ENCODE measurements at places on chromosomes 5 and 9.

- DNase-seq: no peak
These were observed 99.1 kb downstream of the RAB3C start for GRCh38 chr5:58681943-58682342.

GRCh38 chr9:82722051-82722450 lies 340.9 kb downstream of the RASEF start:
- no peak for DNase-seq

- no peak for DNase-seq
These were observed 88.9 kb upstream of the TRPM3 start for GRCh38 chr9:71210326-71210725.

DNA sequence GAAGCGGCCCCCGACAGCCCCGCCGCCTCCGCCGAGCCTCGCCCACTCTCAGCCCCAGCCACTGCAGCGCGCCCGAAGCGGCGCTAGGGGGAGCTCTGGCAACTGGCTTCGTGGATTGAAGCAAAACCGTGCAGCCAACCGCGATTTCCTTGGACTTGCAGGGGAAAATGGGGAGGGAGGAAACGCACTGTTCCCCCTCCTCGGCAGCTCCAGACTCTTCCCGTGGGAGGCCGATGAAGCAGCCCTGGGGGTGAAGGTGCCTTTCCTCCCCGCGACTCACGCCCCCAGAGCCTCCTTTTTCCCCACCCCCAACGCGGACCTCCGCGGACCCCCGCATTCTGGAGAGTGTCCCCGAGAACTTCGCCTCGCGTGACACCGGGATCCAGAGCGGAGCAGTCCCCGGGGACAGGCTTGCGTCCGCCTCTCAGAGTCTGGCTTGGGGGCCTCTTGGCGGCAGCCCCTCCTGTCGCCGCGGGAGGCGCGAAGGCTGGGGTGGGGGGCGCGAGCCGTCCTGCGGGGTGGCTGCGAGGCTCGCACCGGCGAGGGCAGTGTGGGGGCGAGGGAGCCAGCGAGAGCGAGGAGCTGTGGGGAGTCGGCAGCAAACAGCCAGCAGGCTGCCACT lies 3.8 kb downstream of the IER5L start:
- DNase-seq: peak; percentile 85

DNA sequence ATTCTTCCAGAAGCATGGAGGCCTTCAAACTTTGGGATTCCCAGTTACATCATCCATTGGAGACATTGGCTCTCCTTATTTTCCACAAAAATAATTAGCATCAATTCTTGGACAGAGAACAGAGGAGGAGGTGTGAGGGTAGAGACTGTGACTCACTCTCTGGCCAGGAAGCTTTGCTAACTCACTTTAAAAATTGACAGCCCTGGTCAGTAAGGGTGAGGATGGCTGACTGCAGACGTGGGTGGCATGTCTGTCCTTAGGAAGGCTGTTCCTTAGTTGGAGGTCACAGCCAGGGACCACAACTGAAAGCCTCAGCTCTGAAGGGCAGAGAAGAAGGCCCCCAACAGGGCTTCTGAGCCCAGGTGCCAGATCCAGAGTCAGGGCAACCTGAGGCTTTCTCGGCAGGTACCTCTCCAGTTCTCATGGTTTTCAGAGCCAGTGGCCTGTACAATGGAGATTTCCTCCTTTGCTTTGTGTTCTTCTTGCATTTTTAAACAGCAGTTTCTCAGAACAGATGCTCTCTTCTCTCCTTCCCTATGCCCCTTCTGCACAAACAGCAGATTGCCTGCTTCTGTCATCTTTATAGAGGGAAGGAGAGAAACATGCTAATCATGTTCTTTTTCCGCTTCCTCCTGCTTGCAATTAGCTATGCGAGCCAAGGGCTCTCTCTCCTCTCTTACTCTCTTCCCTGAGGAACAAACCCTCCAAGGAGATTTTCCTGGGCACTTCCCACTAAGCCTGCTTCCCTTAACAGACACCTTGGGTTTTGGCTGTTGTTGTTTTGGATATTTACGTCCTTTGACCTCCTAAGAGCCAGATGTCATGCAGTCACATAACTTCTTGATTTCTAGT lies 92.5 kb upstream of the ZNF366 start:
- no peak for DNase-seq

GRCh38 chr9:130379649-130379970 lies 65.2 kb upstream of the ASS1 start:
- DNase-seq: no peak
